Naive thymus-derived CD4-positive, alpha-beta T cell (primary cell): ENCODE measurements at places on chromosomes 1 and 21. TPM values are rescaled to one million over a fixed set of nuclear protein-coding genes. Genes with fewer than 3 reads are reported as not detected.
A peak's percentile ranks its signal among the peaks of the same experiment; 100 is the strongest.

GRCh38 chr1:154186177-154186576, 5.7 kb downstream of the TPM3 start:
- DNase-seq, result peak; percentile 57
- H3K4me1 ChIP-seq, result peaks cover 18% of the 10 kb centered on the region
- no peaks in the 10 kb centered on the region for H3K27me3 ChIP-seq
- H3K4me3 ChIP-seq, result no peak overlapping the region

DNA sequence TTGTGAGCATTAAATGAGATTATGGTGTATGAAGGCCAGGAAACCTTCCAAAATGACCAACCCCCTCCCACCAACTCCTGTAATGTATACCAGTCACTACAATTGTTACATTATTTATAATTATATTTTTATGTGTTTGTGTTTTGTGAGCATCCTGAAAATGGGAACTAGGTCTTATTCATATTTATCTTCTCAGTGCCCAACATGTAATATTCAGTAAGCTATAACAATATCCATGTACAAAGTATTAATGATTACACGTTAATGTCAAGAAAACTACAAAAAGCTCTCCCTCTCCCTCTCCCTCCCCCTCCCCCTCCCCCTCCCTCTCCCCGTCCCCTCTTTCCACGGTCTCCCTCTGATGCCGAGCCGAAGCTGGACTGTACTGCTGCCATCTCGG, 19.0 kb upstream of the ASAP3 start:
- H3K27me3 ChIP-seq, result no peaks in the 10 kb centered on the region
- no peaks in the 10 kb centered on the region for H3K36me3 ChIP-seq
- H3K4me1 ChIP-seq, result no peaks in the 10 kb centered on the region
- DNase-seq, result no peak
- H3K27ac ChIP-seq, result no peak overlapping the region

DNA sequence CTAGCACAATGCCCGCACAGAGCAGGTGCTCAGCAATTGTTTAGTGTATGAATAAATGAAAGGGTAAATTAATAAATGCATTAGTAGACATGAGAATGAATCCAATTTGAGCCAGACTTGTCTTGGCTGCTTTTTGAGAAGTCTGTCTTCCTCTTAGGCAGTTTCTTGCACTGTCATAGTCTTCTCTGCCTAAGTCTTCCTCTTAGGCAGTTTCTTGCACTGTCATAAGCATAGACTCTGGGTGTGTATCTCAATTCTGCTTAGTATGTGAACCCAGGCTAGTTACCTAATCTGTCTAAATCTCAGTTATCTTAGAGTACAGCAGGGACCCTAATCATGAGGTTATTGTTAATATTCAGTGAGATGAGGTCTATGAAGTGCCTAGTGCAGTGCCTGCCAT, 27.2 kb downstream of the NHLH2 start:
- no peaks in the 10 kb centered on the region for H3K36me3 ChIP-seq
- H3K27ac ChIP-seq, result no peak overlapping the region
- H3K4me3 ChIP-seq, result no peak overlapping the region
- no peaks in the 10 kb centered on the region for H3K27me3 ChIP-seq
- DNase-seq, result no peak
- H3K4me1 ChIP-seq, result no peaks in the 10 kb centered on the region

DNA sequence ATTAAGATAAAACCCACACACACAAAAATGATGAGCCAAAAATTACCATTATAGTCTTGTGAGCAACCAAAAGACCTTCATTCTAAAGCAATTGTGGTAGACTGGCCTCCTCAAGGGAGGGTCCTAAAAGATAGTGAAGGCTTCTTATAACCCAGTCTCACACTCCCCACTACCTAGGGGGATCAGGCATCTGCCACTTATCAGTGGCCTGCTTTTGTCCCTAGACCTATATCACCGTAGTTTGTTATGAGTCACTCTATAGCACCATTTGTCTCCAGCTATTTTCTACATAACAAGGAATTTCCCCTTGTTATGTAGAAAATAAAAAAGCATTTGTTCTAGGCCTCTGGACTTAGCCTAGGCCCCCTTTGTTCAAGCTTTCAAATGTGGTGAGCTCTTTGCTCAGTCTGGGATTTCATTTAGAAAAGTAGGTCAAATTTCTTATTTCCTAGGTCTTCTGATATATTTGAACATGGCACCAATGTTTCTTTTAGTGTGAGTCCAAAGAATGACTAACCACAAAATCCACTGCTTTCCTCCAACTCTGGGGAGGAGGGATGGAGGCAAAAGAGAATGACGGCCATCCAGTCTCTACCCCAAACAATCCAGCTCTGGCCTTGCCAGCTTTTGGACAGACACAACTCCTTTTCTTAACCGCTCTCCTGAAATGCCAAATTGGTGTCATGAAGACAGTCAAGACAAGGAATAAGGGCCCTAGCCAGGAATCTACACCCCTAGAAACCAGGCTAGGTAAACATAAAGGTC, 8.9 kb downstream of the ADAR start:
- H3K27ac ChIP-seq, result peak overlapping the region; percentile 12
- DNase-seq, result no peak
- no peaks in the 10 kb centered on the region for H3K27me3 ChIP-seq
- H3K4me3 ChIP-seq, result no peak overlapping the region

GRCh38 chr1:39608921-39609320, 30.5 kb downstream of the HEYL start:
- H3K27me3 ChIP-seq, result no peaks in the 10 kb centered on the region
- H3K4me3 ChIP-seq, result no peak overlapping the region
- no peaks in the 10 kb centered on the region for H3K4me1 ChIP-seq
- no peak for DNase-seq
- no peak overlapping the region for H3K27ac ChIP-seq

DNA sequence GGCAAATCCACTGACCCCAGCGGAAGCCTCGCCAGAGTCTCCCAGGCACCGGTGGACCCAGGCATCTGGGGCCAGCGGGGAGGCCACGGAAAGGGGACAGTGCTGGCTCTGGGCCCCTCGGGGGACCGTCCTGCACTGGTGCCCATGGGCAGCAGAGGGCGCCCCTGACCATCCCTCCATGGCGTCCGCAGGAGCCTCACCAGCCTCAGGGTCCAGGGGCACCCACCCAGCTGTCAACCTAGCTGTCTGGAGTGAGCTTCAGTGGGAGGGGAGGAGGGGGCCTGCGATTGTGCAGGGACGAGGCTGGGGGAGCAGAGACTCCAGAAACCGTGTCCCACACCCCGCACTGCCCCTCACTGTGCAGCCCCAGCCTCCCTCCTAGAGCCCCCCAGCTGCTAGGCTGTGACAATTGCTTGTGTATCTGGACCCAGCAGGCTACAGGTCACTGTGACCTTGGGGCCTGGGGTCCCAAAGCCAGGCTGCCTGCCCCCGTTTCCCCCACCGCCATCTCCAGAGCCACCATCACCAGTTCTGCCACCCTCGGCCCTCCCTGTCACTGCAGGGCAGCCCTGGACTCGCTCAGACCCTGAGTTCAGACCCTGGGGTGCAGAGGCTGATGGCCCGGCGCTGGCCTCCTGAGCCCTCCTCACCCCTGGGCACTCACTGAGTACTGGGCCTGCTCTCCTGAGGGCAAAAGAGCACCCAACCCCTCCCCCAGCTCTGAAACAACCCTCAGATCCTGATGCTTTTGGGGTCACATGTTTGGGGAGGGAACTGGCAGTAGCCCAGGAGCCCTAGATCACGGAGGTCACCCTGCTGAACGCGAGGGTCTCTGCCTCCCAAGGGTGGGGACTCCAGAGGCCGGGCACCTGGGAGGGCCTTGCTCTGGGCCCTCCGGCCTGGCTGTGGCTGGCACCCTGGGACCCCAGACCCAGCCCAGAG, 10.6 kb upstream of the COL6A1 start:
- H3K4me1 ChIP-seq, result peaks cover 22% of the 10 kb centered on the region
- H3K27ac ChIP-seq, result no peak overlapping the region
- H3K27me3 ChIP-seq, result no peaks in the 10 kb centered on the region
- no peak overlapping the region for H3K4me3 ChIP-seq

GRCh38 chr1:27634177-27634984, 604 bp downstream of the FGR start:
- H3K27me3 ChIP-seq, result no peaks in the 10 kb centered on the region
- H3K36me3 ChIP-seq, result no peaks in the 10 kb centered on the region
- peak; percentile 32 for DNase-seq
- H3K4me3 ChIP-seq, result peak overlapping the region; percentile 50
- peak overlapping the region; percentile 51 for H3K27ac ChIP-seq
- peaks cover 52% of the 10 kb centered on the region for H3K4me1 ChIP-seq

- H3K4me1 ChIP-seq, result peaks cover 20% of the 10 kb centered on the region
- no peaks in the 10 kb centered on the region for H3K27me3 ChIP-seq
- DNase-seq, result no peak
- H3K36me3 ChIP-seq, result no peaks in the 10 kb centered on the region
- no peak overlapping the region for H3K4me3 ChIP-seq
- no peak overlapping the region for H3K27ac ChIP-seq
Observed at GRCh38 chr1:197951089-197951488, 33.9 kb downstream of the LHX9 start.

GRCh38 chr1:209875515-209875914, 47.7 kb downstream of the UTP25 start:
- H3K27ac ChIP-seq, result no peak overlapping the region
- no peak for DNase-seq
- H3K4me3 ChIP-seq, result no peak overlapping the region
- H3K4me1 ChIP-seq, result no peaks in the 10 kb centered on the region
- H3K27me3 ChIP-seq, result peaks cover 5% of the 10 kb centered on the region

The IL19 gene
- not detected for total RNA-seq

The HES4 gene
- total RNA-seq, result not detected

The CYP4X1 gene
- not detected for total RNA-seq

The KDF1 gene
- total RNA-seq, result not detected in 2 replicates

The C1orf53 gene
- total RNA-seq, result not detected

The TMEM82 gene
- not detected in 2 replicates for total RNA-seq
